ENCODE measurements at places on chromosomes 7 and 10.

DNA sequence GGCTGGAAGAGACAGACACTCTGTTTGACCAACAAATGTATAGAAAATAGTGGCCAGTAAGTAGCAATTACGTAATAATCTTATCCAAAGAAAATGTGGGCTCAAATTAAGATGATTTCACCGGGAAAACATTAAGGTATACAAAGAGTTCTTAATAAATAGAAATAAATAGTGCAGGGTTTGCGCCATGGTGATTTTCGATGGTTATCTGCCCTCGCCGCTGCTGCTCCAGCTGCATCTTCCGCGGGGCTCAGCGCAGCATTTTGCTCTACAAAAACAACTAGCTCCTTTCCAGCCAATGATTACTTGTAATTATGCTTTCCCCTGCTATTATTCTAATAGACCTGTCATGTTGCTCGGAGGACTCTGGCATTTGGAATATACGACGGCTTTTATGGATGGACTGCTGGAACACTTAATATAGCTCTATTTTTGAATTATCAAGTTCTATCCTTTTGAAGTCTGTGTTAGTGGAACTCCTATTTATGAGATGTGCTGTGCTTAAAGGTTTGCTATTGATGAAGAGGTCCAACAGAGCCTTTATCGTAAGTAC is 103.8 kb downstream of the BUB3 start:
- no peak for DNase-seq

DNA sequence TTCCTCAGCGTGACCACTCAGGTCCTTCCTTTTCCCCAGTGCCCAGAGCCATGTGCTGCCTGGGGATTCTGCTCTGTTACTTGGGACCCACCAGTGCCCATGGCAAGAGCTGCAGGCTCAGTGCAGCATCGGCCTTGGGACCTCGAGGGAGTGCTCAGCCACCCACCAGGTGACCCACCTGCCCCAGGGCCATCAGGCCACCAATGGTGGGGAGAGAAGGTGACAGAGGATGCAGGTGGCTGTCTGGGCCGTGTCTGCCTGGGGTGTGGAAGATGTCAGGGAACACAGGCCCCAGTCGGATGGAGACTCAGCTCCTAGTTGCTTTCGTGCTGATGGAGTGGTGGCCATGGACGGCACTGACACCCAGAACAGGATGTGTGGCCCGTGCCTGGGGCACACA is 104.7 kb upstream of the FAM20C start:
- no peak for DNase-seq

GRCh38 chr10:12262278-12262981 is 66.4 kb downstream of the CDC123 start:
- no peak for DNase-seq

DNA sequence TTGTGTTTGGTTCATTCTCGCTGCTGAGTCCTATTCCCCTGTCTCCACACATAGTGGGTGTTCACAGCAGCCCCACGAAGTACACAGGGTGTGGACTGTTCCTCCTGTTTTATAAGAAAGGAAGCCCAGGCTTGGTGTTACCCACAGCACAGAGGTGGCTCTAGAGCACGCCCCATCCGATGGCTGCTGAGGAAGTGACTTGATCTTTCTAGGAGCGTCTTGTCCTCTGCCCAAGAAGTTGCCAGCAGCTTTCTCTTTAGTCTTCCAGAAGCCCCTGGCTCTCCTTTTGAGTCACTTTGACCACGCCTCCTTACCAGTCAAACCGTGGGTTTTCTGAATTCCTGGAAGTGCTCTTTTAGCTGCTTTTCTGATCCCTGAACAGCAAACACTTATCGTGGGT is 94.0 kb downstream of the GRK5 start:
- no peak for DNase-seq

DNA sequence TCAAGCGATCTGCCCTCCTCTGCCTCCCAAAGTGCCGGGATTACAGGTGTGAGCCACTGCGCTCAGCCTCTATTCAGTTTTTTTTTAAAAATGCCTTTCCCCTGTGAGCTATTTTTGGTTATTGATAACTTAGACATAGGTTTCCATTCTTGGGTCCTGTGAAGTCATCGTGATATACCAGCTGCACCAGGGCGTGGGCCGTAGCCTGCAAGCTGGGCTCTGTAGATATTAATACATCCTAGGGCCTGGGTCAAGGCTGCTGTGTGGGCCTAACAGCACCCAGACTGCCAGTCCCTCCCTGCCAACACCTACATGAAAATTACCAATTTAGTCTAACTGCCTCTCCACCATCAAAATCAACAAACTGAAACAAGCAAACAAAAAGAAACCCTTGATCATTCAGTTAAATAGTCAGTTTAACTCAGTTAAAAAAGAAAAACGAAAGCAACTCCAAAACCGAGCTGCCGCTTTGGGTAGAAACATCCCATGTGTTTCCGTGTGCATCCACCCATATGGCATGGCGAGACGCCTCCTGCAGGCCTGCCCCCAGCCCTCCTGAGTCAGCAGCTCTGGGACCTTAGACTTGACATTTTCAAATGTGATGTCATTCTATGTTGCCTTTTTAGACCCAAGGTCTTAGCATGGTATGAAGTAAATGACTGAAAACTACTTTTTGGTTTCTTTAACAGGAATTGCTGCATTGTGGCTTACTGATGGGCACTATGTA is 330.2 kb downstream of the GLRX3 start:
- no peak for DNase-seq

- no peak for DNase-seq
Measured at GRCh38 chr10:45180946-45181875, 134.2 kb downstream of the OR13A1 start.

DNA sequence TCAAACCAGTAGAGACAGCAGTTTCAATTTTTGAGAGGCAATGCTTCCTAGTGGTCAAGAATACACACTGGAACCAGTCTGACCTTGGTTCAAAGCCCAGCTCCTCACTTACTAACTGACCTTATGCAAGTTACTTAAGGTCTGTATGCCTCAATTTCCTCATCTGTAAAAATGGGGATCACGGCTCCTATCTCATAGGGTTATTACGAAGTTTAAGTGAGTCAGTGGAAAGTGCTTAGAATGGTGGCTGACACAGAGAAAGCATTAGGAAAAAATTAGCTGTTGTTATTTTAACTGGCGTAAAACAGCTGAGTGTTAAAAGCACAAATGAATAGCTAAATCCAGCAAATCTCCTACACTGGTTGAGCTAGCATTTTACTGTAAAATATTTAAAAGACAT is 162.4 kb upstream of the LAMB4 start:
- no peak for DNase-seq

- DNase-seq, result no peak
Measured at GRCh38 chr7:44994877-44995554, 5.0 kb upstream of the CCM2 start.

GRCh38 chr7:43666938-43667337 is 62.4 kb downstream of the COA1 start:
- no peak for DNase-seq

DNA sequence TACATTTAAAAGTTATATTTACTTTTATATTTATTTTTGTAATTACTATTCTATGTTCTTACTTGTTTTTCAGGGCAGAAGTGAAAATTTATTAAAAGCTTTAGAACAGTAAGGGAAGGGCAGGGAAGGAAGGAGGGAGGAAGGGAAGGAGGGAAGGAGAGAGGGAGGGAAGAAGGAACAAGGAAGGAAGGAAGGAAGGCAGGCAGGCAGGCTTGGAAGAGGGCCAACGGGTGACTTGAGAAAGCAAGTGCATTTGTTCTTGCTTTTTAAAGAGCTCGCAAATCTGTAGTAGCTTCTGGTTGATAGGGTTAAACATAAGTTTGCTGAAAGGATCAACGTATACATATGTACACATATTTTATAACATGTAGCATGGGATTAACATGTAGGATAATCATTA is 725.3 kb upstream of the FZD8 start:
- DNase-seq, result no peak

GRCh38 chr10:118917701-118918100 is 111.8 kb upstream of the NANOS1 start:
- no peak for DNase-seq

DNA sequence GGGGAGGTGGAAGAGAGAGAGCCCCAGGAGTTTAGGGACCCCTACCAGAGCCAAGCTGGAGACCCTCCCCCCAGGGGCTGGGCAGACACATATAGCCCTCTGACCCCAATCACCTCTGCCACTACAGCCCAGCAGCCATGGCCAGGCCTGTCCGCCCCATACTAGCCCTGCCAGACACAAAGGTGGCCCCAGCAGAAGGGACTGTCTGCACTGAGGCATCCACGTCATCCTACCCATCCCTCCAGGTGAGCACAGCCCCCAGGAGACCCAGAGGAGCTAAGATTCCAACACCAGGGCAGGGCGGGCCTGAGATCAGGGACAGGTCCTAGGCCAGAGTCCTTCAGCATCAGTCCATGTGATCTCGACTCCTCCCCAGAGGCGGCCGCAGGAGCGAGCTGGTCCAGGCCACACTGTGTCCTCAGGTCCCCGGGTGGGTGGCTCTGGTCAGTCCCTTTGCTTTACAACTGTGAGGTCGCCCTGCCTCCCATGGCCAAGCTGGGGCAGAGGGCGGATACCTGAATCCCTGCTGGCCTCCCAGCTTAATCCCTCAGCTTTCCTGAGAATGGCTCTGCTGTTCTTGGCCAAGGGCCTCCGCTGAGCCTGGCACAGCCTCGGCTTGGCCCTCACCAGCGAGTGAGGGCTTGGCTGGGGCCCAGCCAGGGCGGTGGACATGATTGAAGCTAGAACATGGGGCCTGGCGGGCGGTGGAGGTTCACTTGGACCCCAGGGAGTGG is 14.3 kb upstream of the ELN start:
- DNase-seq, result no peak
